Naive thymus-derived CD4-positive, alpha-beta T cell (primary cell): ENCODE measurements at places on chromosomes 2 and 18. TPM values are rescaled to one million over a fixed set of nuclear protein-coding genes. Genes with fewer than 3 reads are reported as not detected.

Gene ZNF521
- not detected for polyA plus RNA-seq

DNA sequence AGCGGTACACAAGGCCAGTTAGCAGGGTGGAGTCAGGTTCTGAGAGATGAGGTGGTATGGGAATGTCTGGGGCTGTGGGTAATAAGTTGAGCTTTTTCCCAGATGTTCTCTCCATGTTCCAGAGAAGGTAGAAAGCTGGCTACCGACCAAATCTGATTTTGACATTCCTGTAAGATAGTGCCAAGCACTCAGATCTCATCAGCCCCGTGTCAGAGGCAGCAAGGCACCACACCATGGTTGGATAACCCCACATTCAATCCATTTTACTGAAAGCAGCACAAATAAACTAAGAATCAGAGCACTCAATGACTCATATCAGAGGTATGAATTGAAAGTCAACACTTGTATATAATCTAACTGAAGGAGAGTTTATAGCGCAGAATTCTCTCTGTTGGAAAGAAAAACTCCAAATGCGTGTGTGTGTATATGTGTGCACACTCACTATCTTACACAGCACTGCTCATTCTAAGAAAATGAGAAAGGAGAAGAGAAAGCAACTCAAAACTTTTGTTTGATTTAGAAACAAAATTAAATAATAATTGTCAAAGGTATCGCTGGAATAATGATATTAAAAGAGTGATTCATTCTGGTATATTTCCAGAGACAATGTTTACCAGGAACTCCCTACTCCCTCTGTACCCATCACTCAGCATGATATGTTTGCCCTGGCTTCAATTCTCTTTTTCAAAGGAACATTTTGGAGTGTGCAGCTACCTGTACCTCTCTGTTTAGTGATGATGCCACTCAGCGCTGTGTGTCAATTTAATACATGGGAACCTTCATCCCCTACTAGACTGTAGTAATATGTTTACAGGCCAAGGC lies 375.1 kb upstream of the ID2 start:
- H3K4me1 ChIP-seq = peaks cover 19% of the 10 kb centered on the region
- H3K36me3 ChIP-seq = no peaks in the 10 kb centered on the region
- no peak overlapping the region for H3K4me3 ChIP-seq
- no peak for DNase-seq
- no peaks in the 10 kb centered on the region for H3K27me3 ChIP-seq

DNA sequence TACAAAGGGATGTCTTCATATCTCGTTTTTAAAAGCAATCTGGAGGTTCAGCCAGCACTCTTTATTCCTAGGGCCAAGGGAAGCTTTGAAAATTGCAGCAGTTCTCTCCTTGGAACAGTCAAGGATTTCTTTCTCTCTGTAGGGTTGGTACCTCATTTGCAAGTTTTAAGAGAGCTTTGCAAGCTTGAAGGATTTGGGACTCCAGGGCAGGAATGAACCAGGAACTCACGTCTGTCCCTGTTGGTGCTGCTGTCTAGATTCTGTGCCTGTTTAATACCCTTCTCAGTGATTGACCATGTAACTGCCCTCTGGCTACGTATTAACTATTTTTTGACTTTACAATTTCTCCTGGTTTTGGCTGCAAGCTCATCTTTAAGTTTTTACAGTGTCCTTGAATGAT lies 262.5 kb upstream of the ST6GAL2 start:
- H3K27me3 ChIP-seq = no peaks in the 10 kb centered on the region
- H3K4me1 ChIP-seq = no peaks in the 10 kb centered on the region
- no peak for DNase-seq
- H3K27ac ChIP-seq = no peak overlapping the region
- no peaks in the 10 kb centered on the region for H3K36me3 ChIP-seq

Gene STON1
- 0.57 TPM for polyA plus RNA-seq

DNA sequence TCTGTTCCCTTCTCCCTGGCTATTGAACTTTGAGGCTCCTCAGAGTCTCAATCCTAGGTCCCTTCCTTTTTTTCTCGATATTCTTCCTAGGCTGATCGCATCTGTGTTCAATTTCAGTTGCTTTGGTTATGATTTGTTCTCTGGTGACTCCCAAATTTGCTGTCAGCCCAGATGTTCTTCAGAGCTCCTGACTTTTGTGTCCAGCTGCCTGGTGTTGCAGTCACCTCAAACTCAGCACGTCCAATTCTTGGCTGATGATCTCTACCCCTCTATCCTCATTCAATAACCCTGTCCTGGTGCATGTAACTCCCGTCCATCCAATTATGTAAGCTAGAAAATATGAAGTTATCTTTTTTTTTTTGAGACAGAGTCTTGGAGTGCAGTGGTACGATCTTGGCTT lies 31.4 kb downstream of the DIS3L2 start:
- no peaks in the 10 kb centered on the region for H3K27me3 ChIP-seq
- H3K27ac ChIP-seq = no peak overlapping the region
- no peaks in the 10 kb centered on the region for H3K36me3 ChIP-seq
- H3K4me3 ChIP-seq = no peak overlapping the region

Gene SLC14A1
- 2.2 TPM for polyA plus RNA-seq
